NCI-H526 treated with DMSO at 0.1 percent for 48 hours (cell line): ENCODE measurements at places on chromosomes 1 and 21.
A peak's percentile ranks its signal among the peaks of the same experiment; 100 is the strongest.

DNA sequence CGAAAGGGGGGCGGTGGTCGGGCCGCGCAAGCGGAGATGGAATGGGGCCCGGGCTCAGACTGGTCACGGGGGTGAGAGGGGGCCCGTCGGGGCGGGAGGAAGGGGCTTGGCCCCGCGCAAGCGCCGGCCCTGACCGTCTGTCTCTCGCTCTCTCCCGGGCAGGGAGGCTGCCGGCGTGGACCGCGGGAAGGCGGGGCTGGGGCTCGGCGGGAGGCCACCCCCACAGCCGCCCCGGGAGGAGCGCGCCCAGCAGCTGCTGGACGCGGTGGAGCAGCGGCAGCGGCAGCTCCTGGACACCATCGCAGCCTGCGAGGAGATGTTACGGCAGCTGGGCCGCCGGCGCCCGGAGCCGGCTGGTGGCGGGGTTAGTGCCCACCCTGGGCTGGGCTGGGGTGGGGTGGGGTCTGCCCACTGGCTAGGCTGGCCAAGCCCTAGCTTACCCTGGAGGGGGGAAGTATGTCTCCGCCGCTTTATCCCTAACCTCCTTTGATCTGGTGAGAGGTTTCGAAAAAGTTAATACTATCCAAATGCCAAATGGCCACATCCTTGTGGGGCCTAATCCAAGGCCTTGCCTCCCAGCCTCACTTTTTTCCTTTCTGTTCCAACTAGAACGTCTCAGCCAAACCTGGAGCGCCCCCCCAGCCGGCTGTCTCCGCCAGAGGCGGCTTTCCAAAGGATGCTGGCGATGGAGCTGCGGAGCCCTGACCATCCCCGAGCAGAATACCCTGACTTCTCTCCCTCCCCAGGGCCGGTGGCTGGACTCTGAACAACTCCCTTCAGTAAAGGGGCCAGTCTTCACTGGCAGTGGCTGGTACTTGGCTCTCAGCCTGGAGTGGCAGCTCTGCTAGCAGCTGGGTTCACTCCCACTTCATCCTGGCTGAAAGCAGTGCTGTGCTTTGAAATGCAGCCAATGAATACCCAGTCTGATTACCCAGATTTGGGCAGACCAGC, 636 bp upstream of the YRDC start:
- DNase-seq = peak; percentile 81

- DNase-seq = no peak
Observed at GRCh38 chr1:54764922-54765561, 719 bp upstream of the PARS2 start.

- peak; percentile 32 for DNase-seq
Observed at GRCh38 chr1:67274623-67275325, 32.9 kb upstream of the IL12RB2 start.

DNA sequence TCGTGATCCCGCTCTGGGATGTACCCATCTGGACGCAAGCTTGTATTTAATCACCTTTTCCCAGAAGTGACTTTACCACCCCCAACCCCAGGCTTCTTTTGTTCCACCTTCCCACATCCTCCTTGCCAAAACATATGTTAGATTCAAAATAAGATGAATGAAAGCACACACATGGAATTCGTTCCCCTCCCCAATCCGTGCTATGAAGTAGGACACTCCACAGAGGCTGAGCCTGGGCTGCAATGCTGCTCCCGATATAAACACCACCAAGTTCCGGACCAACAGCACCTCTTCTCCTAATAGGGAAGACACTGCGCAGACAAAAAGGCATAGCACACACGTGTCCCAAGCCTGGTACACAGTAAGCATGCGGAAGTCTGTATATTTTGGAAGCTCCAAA, 86.1 kb downstream of the CLSTN1 start:
- no peak for DNase-seq

GRCh38 chr21:31866077-31866511, 6.7 kb upstream of the HUNK start:
- peak; percentile 79 for DNase-seq

DNA sequence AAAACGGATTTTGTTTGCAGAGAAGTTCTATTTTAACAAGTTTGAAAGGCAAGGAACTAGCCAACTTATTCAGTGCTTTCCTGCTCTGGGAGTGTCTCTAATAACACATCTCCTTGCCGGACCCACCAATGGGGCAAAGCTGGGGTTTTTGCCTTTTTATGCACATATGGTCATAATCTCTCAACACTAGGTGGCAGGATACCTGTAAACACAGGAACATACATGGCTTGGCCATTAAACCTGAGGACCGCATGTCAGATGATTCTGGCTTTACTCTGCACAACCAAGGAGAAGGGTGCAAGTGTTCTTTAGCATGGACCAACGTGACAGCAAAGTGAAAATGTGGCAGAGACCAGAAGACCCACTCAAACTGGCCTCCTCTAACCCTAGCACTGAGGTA, 4.9 kb downstream of the TMEM9 start:
- peak; percentile 17 for DNase-seq
